ENCODE measurements at places on chromosomes 3 and 15.

- no peak for DNase-seq
Observed at GRCh38 chr15:43134157-43134635, 810 bp downstream of the TMEM62 start.

- DNase-seq: no peak
Observed at GRCh38 chr3:11091088-11091590, 63.2 kb upstream of the HRH1 start.

DNA sequence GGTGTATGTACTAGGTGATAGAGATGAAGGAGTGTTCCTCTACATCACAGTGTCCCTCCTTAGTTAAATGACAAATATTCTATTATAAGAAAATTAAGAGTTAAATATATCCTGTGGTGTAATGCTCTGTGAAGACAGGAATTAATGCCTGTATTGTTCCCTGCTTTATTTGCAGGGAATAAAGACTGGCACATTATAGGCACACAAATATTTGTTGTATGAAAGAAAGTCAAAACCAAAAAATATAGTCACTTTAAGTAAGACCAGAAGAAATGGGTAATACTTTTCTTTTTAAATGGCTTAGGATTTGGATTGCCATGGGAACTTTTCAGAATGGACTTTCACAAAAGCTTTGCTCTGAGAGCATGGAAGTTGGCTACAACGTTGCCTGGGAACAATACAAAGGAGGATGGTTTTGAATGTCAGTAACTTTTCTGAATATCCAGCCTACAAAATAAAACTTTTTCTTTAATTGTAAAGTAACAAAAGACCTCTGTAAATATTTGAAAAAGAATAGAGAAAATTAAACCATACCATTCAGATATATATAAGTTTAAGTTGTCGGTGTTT, 158.0 kb upstream of the P2RY1 start:
- no peak for DNase-seq

- DNase-seq: no peak
Observed at GRCh38 chr3:32302601-32303398, 64.3 kb downstream of the CMTM8 start.

DNA sequence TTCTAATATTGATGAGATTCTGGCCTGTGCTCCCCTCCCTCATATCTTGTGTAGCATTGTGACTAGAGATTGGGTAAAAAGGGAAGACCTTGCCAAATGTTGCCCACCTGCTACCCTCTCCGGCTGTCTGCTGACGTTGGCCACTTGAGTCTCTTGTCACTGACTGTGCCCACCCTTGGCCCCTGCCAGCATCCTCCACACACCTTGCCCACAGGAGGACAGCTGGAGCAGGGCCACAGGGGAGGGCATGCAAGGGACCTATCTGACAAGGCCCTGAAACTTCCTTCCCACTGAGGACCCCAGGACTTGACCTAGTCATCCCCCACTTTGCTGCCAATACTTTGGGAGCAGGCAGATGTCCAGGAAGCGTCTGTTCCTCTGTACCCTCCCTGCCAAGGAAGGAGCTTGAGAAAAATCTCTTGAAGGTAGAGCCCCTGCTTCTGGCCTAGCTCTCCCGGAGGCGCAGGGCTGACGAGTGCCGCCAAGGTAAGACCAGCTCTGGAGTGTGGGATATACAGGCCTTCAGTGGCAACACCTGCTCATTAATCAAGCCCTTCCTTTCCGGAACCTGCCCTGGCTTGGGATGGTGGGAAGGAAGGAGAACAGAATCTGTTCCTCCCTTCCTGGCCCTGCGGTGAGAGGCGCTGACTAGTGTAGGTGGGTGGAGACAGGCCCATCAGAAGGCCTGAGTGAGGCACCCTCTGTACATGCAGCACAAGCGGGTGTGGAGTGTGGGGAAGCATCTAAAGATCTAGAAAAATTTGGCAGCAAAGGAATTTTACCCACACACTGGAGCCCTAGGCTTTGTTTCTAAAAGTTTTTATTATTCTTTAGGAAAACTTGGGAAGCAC, 4.9 kb upstream of the PAK6 start:
- no peak for DNase-seq

GRCh38 chr3:195698325-195698646, 22.5 kb upstream of the MUC20 start:
- no peak for DNase-seq

DNA sequence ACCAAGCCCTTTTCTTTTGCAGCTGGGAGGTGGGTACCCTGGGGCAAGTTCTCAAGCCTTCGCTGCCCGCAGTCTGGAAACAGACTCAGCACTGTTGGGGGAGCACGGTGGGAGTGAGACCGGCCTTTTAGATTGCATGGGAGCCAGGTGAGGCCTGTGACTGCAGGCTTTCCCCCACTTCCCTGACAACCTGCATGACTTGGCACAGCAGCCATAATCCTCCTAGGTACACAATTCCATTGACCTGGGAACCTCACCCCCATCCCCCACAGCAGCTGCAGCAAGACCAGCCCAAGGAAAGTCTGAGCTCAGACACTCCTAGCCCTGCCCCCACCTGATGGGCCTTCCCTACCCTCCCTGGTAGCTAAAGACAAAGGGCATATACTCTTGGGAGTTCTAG, 52.2 kb upstream of the CCDC80 start:
- no peak for DNase-seq

- no peak for DNase-seq
Observed at GRCh38 chr3:52777127-52777958, at the start of gene ITIH1. Gene ITIH1, plus strand, starts transcription at chr3:52777599. Its CDS starts 17 bp downstream, at chr3:52777616.

GRCh38 chr3:58606693-58607092, 29.5 kb upstream of the FAM107A start:
- DNase-seq: no peak

- no peak for DNase-seq
Observed at GRCh38 chr3:193660698-193661411, 67.8 kb downstream of the OPA1 start.

- DNase-seq: peak; percentile 35
Observed at GRCh38 chr3:39101022-39101689, 6.3 kb downstream of the GORASP1 start.

DNA sequence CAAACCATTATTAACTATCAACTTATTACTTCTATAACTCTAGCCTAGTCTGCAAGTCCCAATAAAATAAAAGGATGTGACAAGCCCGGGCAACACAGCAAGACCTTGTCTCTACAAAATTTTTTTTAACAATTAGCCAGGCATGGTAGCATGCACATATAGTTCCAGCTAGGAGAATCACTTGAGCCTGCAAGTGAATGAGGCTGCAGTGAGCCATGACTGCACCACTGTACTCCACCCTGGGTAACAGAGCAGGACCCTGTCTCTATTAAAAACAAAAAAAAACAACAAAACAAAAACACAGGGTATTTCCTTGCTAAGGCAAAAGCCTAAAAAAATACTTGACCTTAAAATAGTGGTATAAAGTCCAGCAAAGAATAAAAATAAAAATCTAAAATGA, 31.4 kb downstream of the ANKRD28 start:
- DNase-seq: no peak

- DNase-seq: no peak
Observed at GRCh38 chr3:100730524-100730923, 21.2 kb downstream of the TFG start.

DNA sequence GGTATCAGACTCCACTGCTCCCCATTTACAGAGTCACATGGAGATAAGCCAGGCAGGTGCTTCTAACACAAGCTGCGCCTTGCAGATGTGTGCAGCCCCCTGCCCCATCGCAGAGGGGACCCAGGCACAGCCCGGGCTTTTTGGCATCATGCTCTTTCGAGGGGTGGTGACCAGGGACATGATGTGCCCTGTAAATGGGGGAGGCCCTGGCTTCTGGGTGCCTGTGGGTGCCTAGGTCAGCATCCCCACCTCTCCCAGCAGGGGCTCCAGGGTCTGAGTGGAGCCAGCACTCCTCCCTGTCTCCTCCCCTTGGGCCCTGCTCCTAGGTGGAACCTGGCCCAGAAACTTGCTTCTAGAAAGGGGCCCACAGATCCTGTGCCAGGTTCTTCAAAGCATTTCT, 15.2 kb downstream of the TRPM1 start:
- DNase-seq: no peak

DNA sequence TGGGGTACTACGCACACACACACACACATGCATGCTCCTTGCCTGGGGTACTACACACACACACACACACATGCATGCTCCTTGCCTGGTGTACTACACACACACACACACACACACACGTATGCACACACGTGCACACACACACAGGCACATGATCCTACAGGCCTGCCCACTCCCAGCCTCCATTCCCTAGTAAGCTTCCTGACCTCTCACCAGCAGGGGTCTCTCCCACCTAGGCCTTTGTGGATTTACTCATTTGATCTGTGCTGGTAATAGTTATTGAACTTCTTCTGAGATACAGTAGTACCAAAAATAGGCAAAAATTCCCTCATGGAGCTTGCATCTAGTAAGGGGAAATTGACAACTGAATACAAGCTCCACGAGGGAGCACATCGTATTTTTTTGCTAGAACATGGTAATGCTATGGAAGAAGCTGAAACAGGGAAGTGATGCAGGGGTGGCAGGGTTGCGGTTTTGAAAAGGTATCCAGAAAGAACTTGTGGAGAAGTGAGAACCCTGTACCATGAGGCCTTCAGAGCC, 19.1 kb downstream of the TTC21A start:
- DNase-seq: no peak

DNA sequence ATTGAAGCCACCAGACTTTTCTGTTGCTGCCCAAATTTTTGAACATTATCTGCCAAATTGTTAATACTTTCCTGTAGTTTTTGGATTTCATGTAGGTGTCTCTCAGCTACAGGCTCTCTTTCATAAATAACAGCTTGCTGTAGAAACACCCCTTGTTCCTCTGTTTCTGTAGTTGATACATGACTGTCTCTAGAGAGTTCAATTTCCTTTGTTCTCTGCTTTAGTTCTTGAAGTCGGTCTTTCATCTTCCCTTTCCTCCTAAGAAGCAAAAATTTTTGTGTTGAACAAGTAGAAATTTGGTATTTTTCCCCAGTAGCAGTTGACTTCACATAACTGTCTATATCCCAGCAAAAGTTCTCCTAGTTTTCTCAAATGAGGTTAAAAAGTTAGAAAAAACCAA, 13.4 kb downstream of the STX19 start:
- DNase-seq: no peak

DNA sequence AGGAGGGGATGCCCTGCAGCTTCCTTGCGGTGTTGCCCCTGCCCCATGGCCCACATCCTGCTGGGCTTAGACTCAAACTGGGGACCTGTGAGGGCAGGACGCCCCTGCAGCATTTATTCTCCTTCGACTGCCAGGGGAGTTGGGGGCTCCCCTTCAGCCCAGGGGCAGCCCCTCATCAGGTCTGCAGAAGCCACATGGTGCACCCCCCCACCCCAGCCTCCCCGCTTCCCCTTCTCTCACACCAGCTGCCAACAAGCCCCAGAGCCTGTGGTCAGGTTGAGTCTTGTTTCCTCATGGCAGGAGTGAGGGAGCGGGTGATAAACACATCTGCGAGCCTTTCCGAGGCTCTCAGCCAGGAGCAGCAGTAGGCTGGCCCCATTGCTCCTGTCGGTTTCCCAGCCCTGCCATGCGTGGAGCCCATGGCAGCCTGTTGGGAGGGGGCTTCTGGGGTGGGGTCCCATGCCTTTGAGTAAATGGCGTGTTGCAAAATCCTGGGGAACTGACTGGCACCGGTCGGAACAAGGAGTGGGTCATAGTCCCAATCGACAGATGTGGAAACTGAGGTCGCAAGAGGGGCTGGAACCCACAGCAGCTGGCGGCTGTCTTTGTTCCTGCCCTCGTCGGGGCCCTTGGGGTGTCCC, 27.8 kb downstream of the WNT7A start:
- no peak for DNase-seq

DNA sequence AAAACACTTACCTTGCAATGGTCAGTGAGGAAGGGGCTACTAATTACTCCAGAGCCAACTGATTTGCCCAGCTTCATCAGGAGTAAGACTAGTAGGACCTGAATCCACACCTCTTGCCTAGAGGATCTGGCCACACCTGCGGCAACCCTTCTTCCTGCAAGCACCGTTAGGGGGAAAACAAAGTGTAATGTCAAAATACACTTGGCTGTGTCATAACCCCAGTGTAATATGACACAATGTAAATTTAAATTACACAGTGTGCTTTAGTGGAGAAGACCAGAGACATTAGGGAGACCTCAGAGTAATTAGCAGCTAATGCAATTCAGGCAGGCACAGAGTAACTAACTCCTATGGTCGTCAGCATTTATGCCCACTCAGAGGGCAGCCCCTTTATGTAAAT, 308.5 kb upstream of the ARRDC4 start:
- DNase-seq: no peak

GRCh38 chr3:116390318-116390717, 55.0 kb downstream of the LSAMP start:
- no peak for DNase-seq

- DNase-seq: peak; percentile 79
Observed at GRCh38 chr3:15427182-15427880, at the start of the genes EAF1 and METTL6. Gene EAF1, plus strand, starts transcription at chr3:15427598. Its CDS starts 182 bp downstream, at chr3:15427780. Gene METTL6, minus strand, starts transcription at chr3:15427544. Its CDS starts 1,033 bp downstream, at chr3:15426511.

GRCh38 chr3:187746442-187747281, 1.4 kb upstream of the BCL6 start:
- DNase-seq: no peak

DNA sequence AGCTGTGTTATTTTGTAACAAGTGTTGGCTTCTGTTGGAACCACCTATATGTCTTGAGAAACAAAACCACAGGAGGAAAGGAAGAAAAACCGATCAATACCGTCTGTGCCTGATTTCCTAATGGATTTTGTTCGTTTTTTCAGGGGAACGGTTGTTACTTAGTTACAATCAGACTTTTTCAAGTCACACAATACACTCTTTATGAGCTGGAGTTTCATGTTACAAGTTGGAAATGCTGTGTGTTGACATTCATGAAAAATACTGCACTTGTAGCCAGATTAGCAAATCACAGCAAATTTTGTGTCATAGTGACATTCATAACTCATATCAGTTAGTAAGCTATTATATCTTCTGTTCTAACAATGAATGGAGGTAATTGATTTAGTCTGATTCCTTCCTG, 78.9 kb downstream of the SLTM start:
- DNase-seq: no peak

- DNase-seq: no peak
Observed at GRCh38 chr3:190546881-190547510, 33.1 kb downstream of the IL1RAP start.

DNA sequence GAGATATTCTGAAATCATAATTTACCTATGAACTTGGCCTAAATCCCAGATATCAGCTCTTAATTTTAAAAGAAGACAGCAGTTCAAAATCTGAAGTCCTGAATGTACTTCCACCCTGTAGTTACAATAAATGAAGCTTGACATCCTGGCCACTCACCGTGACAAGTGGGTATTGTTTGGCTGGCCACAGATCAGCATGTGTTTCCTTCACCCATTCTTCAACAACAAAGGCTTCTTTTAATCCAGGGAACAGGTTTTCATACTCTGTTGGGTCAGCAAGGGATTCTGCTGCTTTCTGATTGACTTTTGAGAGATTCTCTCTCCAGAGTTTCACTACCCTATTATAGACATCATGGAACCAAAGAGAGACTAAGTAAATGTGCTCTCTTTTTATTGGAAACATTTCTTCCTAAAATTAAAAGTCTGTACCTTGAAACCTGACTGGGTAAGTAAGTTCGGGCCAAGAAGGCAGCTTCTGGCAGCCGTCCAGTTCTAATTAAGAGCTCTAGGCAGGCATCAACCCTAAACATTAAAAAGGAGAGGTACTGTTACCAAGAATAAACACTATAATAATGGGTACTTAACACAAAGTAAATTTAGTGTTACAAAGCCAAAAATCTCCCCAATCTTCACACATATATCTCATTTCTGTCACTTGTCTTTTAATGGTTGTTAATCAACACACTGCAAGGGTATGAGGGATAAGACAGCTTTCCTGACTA, 15.2 kb downstream of the MRPS22 start:
- no peak for DNase-seq

Measured in stimulated activated CD4-positive, alpha-beta T cell treated with anti-CD3 and anti-CD28 coated beads, Interleukin-2, amount 100 ng/mL, for 4 hours (primary cell).